Psoas muscle (tissue), 8 donors: ENCODE measurements at places on chromosomes 12 and 14. TPM values are rescaled to one million over a fixed set of nuclear protein-coding genes. Genes with fewer than 3 reads are reported as not detected.

Gene WSCD2
- not detected for polyA plus RNA-seq

Gene GUCY2C
- polyA plus RNA-seq: 0.13 TPM

Gene GNB3
- polyA plus RNA-seq: 0.13 TPM

Gene CKB
- 67.0 TPM for polyA plus RNA-seq

Gene OR6C2
- not detected for polyA plus RNA-seq

Gene KRT6C
- not detected for polyA plus RNA-seq
